ENCODE measurements at places on chromosomes 1 and 21.

GRCh38 chr1:233651061-233651460 is 37.2 kb downstream of the KCNK1 start:
- no peak for DNase-seq

DNA sequence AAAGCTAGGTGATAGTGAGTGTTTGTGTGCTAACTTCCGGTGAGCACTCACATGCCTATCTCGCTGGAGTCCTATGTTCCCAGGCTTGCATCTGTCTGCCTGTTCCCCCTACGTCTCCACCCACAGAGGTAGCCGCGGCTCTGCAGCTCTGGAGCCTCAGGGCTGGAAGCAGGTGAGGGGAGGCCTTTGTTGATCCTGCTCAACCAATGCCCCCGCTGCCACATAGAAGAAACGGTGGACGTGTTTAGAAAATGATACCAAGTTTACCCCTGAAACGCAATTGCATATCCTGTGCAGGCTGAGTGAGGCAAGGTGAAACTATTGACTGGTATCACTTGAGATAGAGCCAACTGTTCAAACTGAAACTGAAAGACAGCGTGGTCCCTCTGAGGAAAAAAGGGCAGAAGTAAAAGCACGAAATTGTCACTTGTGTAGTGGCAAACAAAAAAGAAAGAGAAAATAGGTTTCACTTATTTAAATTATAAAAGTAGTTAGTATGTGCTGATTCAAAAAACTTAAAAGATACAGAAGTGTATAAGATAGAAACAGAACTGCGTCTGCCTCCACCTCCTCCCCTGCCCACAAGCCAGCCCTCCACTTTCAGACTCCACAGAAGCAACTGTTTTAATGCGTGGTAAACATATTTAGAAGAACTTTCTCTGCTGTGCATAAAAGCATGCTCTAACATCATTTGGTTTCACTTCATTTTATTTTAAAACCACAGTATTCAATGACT is 38.6 kb upstream of the ETS2 start:
- no peak for DNase-seq

DNA sequence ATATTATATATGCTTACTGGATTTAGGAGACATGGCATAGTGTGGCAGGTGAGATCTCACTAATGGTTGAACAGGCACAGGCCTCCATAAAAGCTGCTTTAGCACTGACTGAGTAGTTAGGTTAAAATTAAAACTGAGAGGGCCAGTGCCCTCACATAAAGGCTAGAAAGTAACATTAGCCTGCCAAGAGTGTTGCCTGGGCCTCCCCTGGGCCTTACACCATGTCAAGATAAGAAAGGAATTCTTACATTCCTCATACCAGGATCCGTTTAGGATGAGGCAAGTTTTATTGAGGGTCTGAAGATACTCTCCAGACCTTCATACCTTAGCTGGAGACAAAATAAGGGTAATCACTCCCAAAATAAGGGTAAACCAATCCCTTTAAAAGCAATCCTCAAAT is 1011.8 kb downstream of the PLA2G4A start:
- DNase-seq: no peak

- no peak for DNase-seq
These were observed 34.0 kb downstream of the FH start for GRCh38 chr1:241485554-241485992.

- DNase-seq: peak; percentile 89
These were observed 284.0 kb downstream of the RPS6KC1 start for GRCh38 chr1:213335084-213335483.

- DNase-seq: no peak
These were observed 37.0 kb downstream of the NDUFS5 start for GRCh38 chr1:39063191-39063590.

DNA sequence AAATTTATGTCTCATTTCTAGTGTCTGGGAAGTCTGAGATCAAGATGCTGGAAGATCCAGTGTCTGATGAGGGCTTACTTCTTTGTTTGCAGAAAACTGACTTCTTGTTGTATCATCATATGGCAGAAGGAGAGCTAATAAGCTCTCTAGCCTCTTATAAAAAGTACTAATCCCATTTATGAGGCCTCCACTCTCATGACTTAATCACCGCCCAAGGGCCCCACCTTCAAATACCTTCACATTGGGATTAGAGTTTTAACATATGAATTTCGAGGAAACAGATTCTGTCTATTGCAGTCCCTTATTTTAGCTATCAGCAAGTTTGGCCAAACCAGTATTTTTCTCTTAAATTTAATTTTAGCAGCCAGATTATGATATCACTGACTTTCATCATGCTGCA is 150.2 kb upstream of the TMPRSS15 start:
- no peak for DNase-seq

DNA sequence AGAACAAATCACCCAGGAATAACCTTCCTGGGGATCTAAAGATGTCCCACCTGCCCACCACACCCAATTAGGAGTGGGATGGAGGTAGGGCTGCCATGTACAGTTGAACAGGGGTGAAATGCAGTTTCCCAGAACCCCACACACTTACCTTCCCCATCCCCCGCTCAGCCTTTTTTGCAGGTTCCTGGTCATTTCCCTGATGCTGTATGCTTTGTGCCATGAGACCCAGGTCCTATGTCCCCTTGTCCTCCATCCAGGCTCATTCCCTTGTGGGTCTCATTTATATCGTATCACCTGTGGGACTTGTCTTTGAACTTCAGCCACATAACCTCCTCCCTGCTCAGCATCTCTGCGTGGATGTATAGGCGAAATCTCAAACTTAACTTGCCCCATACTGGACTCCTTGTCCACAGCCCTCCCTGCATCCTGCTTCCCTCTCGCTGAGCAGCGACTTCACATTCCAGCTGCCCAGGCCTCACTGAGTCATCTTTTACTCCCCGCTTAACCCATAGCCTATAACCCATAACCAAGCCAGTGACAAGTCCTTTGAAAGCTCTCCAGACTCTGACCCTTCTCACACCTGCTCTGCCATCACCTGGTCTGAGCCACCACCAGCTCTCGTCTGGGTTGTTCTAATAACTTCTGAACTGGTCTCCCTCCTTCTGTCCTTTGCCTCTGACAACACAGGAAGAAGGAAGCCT is 4.7 kb downstream of the LDLRAD2 start:
- DNase-seq: no peak

DNA sequence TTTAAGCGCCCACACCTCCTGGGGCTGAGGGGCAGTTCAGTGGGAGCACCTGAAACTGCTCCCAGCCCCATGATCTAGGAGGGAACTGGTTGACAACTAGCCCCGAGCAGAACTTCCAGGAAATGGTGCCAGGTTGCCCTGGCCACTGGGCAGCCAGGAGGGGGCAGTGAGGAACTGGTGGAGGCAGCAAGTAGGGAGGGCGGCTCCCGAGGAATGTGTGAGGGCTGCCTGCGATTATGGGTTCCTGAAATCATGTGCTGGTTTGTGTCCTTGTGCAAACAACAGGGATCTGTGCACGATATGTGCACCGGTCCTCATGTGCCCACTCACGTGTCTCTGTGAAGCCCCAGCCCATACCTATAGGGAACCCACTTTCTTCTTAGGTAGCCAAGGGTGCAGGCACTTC is 9.9 kb downstream of the GPR3 start:
- DNase-seq: no peak

Data from NCI-H1436 treated with DMSO at 0.1 percent for 48 hours (cell line).